Iris pigment epithelial cell (primary cell): ENCODE measurements at places on chromosomes 3 and 15.
A peak's percentile ranks its signal among the peaks of the same experiment; 100 is the strongest.

- DNase-seq = peak; percentile 45
Observed at GRCh38 chr3:196055683-196056270, 26.1 kb downstream of the TFRC start.

DNA sequence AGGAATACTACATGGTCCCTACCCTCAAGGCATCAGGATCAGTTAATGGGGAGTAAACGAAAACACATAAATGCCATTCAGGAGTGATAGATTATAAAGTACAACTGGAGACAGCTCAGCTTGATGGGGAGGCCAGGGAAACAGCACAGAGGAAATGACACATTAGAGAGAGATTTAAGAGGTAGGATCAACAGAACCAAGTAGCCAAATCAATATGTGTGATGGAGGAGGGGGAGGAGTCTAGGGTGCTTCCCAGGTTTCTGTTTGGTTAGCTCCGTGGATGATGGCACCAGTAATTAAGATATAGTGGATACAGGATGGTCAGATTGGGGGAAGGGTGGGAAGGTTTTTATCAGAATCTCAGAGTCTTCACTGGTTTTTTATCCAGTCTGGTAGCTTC is 229.5 kb upstream of the ROPN1 start:
- peak; percentile 16 for DNase-seq

DNA sequence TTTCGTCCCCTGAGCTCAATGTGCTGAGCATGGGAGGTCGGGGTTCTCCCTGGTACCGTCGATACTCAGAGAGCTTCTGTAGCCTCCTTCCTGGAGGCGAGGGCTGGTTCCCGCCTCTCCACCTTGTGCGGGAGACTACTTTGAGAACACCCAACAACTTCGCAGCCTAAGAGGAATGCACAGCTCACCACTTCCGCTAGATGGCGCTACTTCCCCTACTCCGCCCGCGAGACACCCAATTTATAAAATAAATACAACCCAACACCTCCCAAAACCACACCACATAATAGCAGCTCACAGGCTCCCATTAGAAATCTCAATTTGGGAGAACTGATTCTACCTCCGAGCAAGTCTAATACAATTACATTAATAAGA is 1.2 kb downstream of the RGMA start:
- DNase-seq = peak; percentile 45

GRCh38 chr3:173065543-173065981 is 75.5 kb downstream of the SPATA16 start:
- peak; percentile 25 for DNase-seq

DNA sequence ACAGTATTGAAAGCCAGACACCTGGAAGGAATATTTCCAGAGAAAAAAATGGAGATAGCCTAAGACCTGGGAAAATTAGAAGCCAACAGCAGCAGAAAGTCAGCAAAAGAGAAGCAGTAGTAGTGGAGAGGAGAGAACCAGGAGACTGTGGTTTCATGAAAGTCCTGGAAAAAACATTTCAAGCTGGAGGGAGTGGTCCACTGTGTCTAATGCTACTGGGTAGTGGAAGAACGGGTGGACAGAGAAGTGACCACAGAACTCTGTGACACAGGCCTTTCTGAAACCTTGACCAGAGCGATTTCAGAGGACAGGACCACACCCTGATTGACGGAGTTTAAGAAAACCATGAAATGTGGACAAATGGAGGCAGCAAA is 15.3 kb upstream of the SH3BP5 start:
- DNase-seq = no peak

DNA sequence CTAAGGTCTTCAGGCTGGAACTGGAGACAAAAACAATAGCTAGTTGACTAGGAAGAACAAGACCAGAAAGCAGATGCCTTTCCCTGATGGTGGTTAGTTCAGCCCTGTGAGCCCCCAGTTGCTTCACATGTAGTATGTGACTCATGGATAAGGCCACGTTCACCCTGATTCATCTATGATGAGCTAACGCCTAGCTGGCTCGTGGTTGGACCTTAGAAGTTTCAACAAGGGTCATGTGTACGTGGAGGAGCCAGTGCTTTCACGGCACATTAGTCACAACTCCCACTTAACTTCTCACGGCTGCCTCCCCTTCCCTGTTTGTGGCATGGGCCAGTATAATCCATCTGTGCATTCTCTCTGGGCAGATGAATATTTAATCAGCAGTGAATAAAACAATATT is 20.6 kb downstream of the COL8A1 start:
- peak; percentile 100 for DNase-seq

- DNase-seq = no peak
Observed at GRCh38 chr3:33718595-33718907, 497 bp upstream of the CLASP2 start.

- DNase-seq = peak; percentile 47
Observed at GRCh38 chr3:50008931-50009330, 69.0 kb downstream of the RBM6 start.

GRCh38 chr3:113242096-113242581 is 30.8 kb downstream of the BOC start:
- DNase-seq = peak; percentile 9

DNA sequence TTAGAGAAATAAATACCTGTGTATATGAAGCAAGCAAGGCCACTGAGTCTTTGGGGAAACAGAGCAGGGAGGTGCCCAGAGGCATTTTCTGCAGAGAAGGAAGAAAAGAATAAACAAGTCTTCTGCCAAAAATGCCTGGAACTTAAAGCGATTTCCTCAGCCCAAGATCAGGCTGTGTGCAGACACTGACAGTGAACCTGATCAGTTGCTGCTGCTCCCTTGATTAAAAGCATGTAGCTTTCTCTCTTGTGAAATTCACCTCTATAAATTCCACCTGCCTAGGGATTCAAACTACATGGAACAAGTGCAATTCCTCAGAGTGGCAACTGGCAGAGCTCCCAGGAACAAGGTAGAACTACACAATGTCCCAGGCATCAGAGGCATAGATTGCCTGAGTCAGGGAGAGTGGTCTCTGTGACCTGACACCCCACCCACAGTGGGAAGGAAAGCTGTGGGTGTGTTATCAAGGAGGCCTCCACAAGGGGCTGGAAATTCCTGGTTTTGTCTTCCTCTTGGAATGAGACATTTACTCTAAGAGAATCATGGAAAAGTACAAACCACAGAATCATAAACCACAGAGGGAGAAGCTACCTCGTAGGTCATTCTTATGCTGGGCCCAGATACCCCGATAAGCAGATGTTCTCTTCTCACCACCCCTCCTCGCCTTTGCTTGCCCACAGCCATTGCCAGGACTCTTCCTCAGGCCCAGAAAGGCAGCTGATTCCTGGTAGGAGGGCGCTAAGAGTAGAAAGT is 1.8 kb upstream of the ZBTB38 start:
- DNase-seq = peak; percentile 96

DNA sequence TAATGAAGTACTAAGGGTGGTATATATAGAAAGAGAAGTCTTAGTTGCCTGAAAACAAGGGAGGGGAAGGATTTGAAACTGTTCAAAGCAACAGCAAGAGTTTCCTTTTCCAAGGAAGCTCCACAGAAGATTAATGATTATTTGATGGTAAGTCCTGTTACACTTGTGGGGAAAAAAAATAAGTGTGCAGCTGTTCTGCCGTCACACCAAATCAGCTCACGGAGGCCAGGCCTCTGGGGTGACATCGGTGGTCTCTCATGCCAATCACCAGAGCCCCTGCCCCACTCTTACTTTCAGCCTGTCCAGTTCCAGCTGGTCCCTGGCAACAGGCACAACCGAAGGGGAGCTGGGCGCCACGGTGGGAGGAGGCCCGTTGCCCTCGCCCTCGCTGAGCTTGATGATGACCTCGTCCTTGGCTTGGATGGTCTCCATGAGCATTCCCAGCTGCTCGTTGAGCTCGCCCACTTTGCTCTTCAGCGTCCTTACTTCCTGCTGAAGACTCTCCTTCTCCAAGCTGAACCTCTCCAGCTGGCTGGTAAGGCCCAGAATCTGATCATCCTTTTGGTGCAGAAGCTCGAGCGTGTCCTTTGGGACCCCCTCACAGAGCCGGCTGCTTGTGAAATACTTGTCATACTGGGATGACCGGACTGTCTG is 53.5 kb downstream of the TBC1D2B start:
- no peak for DNase-seq

DNA sequence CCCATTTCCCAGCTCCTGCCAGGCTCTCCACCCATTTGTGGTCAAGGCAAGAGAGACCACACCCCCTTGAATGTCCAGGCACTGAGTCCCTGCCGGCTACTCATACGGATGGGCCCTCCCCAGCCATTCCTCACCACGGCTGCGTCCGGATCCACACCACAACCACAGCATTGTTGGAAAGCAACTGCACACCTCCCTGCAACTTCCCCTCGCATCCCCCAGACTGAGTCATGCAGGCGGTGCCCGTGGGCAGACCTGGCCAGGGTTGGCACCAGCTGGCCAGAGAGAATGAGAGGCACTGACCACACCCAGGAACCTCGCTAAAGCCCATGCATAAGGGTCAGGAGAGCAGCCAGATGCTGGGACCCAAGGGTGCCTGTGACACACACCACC is 30.5 kb downstream of the LOXL1 start:
- peak; percentile 90 for DNase-seq

GRCh38 chr3:46368569-46368968 is 2.2 kb upstream of the CCR5 start:
- no peak for DNase-seq

DNA sequence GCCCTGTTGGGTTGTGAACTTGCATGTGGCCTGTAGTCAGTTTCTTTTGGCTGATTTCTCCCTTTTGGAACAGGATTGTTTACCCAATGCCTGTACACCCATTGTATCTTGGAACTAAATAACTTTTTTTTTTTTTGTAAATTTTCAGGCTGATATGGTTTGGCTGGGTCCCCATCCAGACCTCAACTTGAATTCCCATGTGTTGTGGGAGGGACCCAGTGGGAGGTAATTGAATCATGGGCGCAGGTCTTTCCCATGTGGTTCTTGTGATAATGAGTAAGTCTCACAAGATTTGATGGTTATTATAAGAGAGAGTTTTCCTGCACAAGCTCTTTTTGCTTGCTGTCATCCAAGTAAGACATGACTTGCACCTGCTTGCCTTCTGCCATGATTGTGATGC is 253.8 kb upstream of the GBE1 start:
- DNase-seq = no peak

DNA sequence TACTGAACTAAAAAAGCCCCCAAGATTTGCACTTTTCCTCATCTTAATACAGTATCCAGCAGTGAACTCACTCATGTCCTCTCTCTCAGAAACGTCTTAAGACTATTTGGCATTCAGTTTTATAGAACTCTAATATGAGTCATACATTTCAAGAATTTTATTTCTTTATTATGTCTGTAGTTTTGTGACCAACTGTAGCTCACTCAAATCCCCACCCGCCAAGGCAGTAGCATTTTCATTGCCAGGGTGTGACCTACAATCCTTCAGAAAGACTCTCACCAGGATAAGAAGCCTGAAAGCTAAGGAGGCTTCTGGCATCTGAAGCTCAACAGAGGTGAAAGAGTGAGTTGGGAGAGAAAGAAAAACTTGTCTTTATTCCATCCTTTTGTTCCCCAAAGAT is 537.1 kb downstream of the RSL24D1 start:
- DNase-seq = no peak

GRCh38 chr15:66850996-66851310 is 148.9 kb downstream of the SMAD6 start:
- DNase-seq = no peak

DNA sequence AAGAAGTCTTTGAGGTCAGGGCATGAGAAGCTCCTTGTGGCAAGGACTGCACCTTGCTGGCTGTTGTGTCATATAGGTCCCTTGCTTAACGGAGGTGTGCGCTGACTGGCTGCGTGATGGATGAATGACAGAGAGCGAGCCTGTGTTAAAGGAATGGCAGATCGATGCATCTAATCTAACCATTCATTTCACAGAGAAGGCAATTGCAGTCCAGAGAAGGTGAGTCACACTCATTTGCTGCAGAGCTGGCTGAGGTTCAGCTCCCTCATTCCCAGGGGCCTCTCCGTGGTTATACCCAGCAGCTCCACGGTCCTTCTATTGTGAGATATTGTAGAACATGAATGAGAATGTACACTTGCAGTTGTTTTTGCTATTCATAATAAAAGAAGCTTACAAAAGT is 289.3 kb downstream of the EPHB1 start:
- DNase-seq = no peak

- DNase-seq = peak; percentile 51
Observed at GRCh38 chr15:68145706-68146105, 59.4 kb downstream of the CALML4 start.

- no peak for DNase-seq
Observed at GRCh38 chr3:108283006-108283405, 13.3 kb upstream of the HHLA2 start.

GRCh38 chr15:60118626-60119025 is 114.5 kb downstream of the FOXB1 start:
- DNase-seq = no peak

GRCh38 chr3:187340578-187340977 is 27.6 kb upstream of the RTP4 start:
- DNase-seq = no peak

DNA sequence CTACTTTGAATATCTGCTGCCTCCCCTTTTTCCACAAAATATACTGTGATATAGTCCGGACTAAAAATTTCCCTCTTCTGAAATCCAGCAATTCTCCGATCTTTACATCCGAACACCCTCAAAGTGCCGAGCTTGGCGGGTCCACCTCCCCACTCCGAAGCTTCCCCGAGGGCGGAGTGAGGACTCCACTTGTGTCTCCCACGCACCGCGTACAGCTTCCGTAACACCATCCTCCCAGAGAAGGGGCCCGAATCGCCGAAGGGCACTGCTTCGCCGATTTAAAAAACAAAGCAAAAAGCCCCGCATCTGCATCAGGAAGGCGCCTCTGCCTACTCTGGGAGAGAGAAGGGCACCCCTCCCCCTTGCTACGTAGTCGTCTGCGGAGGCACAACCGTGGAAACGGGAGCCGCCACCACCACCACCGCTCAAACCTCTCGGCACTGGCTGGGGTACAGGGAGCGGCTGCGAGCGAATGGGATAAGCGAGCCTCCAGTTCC is 551 bp downstream of the NCBP2 start:
- peak; percentile 62 for DNase-seq

- DNase-seq = no peak
Observed at GRCh38 chr3:104547031-104547430, 819.7 kb upstream of the ALCAM start.

GRCh38 chr3:182909318-182910040 is 70.9 kb downstream of the DCUN1D1 start:
- peak; percentile 36 for DNase-seq
